Activated CD4-positive, alpha-beta memory T cell treated with anti-CD3 and anti-CD28 coated beads for 36 hours (primary cell): ENCODE measurements at places on chromosomes 12 and 14. TPM values are rescaled to one million over a fixed set of nuclear protein-coding genes. Genes with fewer than 3 reads are reported as not detected.

The NRL gene
- 1.9 TPM for total RNA-seq

The KRT79 gene
- not detected for total RNA-seq

The TUNAR gene
- total RNA-seq = not detected

The SLC16A7 gene
- total RNA-seq = 35.8 TPM

The MGP gene
- not detected for total RNA-seq

The SMCO3 gene
- not detected for total RNA-seq

The KRT81 gene
- total RNA-seq = not detected

DNA sequence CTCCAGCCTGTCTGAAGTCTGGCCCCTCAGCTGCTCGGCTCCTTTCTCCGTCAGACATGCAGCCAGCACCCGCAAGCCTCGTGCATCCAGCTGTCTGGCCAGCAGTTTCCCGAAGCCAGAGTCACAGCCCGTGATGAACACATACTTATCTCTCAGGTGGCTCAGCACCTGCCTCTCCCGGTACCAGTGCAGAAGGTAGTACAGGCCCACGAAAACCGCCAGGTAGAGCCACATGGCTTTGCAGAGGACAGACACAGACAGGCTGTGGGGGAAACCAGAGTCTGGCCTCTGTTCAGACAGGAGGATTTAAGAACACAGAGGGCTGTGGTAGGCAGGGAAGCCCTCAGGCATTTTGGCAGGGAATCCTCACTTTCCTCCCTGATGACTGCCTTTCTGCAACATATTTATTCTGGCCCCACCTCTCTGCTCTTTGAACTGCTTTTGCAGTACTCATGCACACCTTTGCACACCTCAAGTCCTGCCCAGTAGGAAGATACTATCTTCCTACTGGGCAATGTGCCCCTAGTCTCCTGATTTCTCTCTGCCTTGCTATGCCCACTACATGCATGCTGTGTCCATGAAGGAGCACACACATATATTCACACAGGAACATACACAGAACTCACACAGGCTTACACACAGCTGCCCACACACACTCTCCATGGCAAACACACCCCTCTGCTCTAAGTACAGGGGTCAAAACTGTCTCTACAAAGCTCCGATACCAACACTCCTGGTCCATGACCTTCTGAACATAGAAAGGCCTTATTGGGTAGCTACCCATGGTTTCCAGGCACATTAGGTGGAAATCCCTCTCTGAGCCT, at the start of gene RDH16:
Gene RDH16, minus strand, starts transcription at position 380 of the 824 bp plus-strand sequence. Its CDS starts 146 bp downstream, at position 234.
- no peak for DNase-seq

DNA sequence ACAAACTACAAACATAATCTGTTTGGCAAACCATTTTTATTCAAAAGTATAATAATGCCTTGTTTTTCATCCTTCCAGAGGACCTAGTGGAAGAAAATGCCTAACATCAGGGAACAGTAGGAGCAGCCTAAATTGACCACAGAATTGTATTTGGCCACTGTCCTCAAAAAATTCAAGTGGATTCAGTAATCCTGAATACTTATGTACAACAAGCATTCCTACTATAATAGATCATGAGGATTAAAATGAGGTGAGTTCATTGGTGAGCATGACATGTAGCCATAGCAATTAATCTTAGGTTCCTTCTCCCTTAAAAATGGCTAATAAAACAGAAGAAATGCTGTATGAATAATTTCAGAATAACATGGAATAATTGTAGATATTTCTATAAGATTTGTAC, 209.3 kb downstream of the DAD1 start:
- DNase-seq = no peak

- DNase-seq = no peak
Measured at GRCh38 chr12:14618983-14619382, 51.3 kb upstream of the PLBD1 start.

GRCh38 chr14:71261206-71261605, 353.9 kb downstream of the PCNX1 start:
- DNase-seq = no peak

- DNase-seq = no peak
Measured at GRCh38 chr12:107251288-107251687, 157.9 kb upstream of the CRY1 start.

DNA sequence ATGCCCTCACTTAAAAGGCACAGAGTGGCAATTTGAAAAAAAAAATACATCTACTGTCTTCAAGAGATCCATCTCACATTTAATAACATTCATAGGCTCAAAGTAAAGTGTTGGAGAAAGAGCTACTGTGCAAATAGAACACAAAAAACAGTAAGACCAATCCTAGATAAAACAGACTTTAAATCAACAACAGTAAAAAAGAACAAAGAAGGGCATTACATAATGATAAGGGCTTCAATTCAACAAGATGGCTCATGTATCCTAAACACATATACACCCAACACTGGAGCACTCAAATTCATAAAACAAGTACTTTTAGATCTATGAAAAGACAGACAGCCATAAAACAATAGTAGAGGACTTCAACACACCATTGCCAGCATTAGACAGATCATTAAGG, 93.6 kb upstream of the PCED1B start:
- no peak for DNase-seq

GRCh38 chr12:28237423-28237822, 47.2 kb downstream of the CCDC91 start:
- no peak for DNase-seq
